ENCODE measurements at places on chromosomes 1 and 21.

- DNase-seq, result no peak
Observed at GRCh38 chr1:166971252-166971651, 4.1 kb downstream of the ILDR2 start.

DNA sequence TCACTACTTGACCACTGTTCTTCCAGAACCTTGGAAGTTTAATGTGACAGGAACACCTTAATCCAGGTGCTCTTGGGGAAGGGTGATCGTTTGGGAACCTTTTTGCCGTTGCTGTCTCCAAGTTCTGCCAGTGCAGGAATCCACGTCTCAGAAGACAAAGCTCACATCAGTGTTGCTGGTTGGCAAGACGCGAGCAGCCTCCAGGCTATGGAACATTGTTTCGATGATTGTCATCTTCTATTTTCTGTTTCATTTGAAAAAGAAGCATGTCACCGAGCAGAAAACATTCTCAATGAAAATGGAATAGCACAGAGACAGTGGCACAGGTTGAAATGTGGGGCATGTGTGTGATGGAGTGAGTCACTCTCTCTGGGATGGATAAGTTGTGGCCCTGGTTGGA is 11.7 kb downstream of the STUM start:
- no peak for DNase-seq

- no peak for DNase-seq
Observed at GRCh38 chr21:19807201-19807600, 1191.0 kb upstream of the NCAM2 start.

DNA sequence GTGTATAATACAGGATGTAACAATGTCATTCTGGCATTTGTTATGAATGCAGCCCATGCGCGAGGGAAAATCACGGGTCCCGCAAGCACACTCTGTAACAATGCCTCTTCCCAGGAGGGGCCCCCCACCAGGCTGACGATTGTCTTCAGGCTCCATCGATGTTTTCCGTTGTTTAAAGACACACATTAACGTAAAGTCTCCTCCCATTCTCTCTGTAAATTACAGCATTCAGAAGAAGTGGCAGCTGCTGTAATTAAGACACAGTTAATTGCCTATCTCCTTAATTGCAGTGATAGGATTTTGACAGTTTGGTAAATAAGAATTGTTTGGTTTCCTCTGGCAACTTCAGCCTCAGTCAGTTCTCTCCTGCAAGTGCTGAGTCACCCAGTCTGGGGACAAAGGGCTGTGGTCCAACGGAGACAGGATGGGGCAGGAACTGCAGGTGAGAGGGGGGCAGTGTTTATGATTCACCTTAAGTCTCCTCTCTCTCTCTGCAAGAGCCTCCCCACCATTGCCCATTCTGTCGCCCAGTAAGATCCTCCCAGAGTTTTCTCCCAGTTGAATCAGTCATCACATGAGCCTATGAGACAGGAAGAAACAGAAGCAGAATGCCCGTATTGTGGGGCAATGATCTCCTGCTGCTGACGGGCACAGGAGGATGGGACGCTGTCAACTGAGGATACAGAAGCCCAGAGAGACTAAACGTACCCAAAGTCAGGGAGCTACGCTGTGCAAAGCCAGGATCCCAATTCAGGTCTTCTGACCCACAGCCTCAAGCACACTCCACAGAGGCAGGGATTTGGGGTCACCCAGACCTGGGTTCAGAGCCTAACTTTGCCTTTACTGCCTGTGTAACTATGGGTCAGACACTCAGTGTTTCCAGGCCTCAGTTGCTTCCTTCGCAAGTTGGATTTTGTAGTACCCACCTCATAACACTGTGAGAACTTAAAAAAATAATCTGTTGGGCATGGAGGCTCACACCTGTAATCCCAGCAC is 110.0 kb downstream of the ADSS2 start:
- no peak for DNase-seq

GRCh38 chr1:202014060-202014459 is 3.7 kb downstream of the ELF3 start:
- no peak for DNase-seq

DNA sequence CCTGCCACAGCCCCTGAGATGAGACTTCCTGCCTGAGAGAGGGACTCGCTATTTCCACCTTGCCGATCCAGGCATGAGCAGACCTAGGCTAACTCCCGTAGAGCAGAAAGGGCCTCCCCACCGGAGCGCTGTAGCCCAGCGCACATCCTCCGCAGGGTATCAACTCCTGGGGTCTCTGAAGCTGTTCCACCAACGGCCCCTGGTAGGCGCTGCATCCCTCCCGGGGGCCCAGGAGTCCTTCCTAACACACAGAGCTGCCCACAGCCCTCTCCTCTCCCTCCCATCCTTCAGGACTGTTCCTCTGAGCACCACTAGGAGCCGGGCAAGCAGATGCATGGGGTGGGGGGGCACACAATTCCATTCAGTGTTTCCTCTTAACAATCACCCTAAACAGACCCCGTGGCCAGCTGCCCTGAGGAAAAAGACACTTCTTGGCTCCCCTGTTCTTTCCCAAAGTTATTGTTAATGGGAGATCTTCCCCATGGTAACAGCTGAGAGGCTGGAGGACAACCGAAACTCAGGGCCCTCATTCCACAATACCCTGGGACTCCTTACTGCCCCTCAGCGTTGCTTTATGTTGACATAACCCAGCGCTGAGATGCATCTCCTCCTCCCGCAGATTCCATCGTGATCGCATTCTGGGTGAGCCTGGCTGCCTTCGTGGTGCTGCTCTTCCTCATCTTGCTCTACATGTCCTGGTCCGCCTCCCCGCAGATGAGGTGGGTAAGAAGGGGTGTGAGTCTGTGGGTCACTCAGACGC is 7.5 kb downstream of the MRAP start:
- no peak for DNase-seq

GRCh38 chr21:45825219-45825618 is 156.4 kb upstream of the COL6A1 start:
- DNase-seq, result no peak

DNA sequence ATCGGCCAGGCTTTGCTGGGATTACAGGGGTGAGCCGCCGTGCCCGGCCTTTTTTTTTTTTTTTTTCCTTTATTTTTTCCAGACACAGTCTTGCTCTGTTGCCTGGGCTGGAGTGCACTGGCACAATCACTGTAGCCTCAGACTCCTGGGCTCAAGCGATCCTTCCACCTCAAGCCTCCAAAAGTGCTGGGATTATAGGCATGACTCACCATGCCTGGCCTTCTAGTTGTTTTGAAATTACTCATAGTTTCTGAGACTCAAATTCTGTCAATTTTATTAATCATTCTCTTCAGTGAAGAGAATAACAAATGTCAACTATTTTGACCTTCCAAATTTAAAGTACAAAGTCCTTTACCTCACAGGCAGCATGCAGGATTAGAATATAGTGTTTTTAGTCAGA is 374.5 kb downstream of the PLA2G4A start:
- DNase-seq, result no peak

All from stimulated activated CD8-positive, alpha-beta memory T cell treated with anti-CD3 and anti-CD28 coated beads, Interleukin-15, amount 100 ng/mL, for 24 hours (primary cell).